Renal pelvis (tissue), 12 donors: ENCODE measurements at places on chromosomes 11 and 22.

GRCh38 chr11:35058669-35059434 lies 80.1 kb upstream of the CD44 start:
- no peak for DNase-seq

GRCh38 chr11:61716478-61717285 lies 35.8 kb upstream of the MYRF start:
- no peak for DNase-seq

- peak; percentile 26 for DNase-seq
These were observed 812 bp downstream of the JAM3 start for GRCh38 chr11:134069426-134070341.

DNA sequence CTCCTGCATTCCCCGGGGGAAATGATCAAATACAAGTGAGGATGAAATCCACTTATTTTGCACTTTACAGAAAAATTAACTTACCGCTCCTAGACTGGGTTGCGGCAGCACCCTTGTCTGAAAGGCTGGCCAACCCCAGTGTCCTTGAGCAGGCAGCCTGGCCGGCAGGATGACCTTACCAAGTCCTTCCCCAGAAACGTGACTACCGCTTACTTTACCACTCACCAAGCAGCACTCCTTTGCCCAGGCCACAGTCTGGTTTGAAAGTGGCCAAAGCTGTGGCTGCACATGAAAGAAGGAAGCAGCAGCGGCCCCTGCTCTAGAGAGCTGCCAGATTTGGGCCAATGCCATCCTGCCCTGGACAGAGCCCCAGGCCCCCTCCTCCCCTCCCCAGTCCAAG lies 20.3 kb downstream of the MYH9 start:
- DNase-seq = no peak

DNA sequence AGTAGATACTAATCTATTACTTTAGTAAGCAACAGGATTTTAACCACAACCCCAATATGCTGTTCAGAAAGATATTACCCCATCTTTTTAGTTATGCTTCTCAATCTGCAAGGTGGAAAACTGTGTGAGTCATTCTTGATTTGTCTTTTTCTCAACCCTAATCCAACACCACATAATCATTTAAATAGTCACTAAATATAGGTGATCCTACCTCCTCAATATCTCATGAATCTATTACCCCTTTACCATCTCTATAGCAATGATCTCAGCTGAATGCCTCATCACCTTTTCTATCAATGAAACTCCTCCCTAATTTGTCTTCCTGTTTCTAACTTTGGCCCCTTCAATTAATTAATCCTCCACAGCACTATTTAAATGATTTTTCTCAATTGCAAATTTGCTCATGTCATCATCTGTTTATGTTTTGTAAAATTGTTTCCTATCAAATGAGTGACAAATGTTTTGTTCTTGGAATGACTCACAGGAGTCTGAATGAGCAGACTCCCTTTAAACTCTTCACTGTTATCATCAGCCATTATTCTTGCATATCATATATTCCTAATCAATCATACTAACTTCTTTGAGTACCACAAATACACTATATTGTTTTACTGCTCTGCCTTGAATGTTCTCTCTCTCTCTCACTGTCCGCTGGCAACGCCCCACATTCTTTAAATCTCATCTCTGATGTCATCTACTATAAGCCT lies 26.1 kb downstream of the SNX19 start:
- no peak for DNase-seq
